ENCODE measurements at places on chromosomes 6 and 20.

DNA sequence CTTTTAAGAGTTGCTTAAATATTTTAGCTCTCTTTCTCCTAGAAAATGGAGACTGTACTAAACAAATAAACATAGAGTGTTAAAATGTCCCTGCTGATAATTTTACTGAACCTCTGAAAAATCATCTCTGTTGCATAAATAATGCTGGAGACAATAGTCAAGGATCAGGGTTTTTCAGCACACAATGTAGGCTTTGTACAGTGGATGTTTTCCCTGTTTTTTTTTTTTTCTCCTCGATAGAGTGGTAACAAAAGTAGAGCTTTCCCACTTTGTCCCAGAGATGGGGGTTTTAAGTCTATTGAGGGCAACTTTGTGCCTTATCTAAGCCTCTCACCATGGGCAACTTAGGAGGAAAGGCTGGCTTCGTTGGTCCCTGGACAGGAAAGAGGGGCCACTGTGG lies 222.6 kb upstream of the HDDC2 start:
- DNase-seq = no peak

- no peak for DNase-seq
These were observed 69.8 kb downstream of the MYB start for GRCh38 chr6:135250751-135251497.

DNA sequence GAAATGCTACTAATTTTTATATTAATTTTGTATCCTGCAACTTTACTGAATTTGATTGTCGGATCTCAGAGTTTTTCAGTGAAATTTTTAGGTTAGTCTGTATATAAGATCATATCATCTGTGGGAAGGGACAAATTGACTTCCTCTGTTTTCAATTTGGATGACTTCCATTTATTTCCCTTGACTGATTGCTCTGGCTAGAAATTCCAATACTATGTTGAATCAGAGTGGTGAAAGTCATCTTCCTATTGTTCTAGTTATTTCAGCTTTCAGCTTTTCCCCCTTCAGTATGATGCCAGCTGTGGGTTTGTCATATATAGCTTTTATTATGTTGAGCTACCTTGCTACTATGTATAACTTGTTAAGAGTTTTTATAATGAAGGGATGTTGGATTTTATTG lies 771.2 kb downstream of the KIF16B start:
- DNase-seq = no peak

- DNase-seq = no peak
These were observed 29.4 kb downstream of the LPA start for GRCh38 chr6:160634706-160635105.

- no peak for DNase-seq
These were observed 23.4 kb downstream of the TNFRSF21 start for GRCh38 chr6:47286301-47286700.

GRCh38 chr6:78580923-78581322 lies 286.4 kb upstream of the IRAK1BP1 start:
- DNase-seq = no peak

DNA sequence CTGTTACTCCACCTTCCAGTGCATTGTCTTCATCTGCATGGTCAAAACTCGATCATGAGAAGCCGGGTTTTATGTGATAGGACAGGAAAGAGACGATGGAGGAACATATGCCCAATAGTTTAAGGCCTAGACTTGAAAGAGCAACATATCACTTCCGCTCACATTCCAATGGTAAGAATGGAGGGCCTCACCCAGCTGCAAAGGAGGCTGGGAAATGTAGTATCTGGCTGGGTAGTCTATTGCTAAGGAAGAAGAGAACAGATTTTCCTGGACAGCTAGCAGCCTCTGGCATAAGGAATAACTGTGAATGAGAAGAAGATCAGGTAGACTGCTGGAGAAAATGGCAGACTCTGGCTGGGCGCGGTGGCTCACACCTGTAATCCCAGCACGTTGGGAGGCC lies 19.2 kb downstream of the FITM2 start:
- DNase-seq = no peak

DNA sequence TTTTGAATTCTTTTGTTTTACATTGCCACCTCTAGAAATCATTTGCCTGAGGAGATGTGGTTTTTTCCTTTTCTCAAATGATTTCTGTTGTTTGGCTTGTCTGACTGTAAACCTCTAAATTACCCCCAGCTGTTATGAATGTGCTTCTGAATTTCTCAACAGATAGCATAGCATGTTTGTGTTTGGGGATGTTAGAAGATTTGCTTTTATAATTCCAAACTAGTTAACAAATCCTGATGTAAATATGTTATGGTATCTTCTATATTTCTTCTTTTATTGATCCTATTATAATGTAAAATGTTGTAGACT lies 31.6 kb upstream of the EZR start:
- no peak for DNase-seq

DNA sequence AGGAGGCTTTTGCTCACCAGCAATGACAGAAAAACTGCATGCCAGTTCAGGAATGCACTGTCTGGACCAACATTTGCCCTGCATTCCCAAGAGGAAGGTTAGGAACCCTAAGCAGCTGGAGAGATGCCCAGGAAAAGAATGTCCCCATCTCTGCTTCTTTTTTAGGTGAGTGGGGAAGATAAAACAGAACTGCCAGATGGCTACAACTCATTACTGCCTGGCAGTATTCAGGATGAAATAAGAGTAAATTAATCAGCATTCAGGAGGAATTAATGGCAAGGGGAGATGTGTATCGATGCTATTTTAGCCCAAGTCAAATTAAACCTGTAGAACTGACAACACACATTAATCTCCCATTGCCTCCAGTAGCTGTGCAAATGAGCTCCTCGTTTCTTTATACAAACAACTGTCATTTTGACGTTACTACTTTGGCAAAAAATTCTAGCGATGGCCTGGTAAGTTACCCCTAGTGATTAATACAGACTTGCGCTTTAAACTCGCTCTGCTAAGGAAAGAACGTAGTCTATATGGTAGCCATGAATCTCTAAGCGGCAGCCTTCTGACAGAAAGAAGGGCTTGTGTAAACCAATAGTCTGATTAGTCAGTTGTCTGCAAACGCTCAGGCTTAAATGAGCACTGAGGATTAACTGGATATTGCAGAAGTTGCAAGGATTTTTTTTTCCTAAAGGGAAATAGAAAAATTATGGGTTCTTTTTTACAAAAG lies 16.7 kb upstream of the SMLR1 start:
- DNase-seq = peak; percentile 13

- DNase-seq = no peak
These were observed 2.8 kb downstream of the RAET1E start for GRCh38 chr6:149895048-149895590.

GRCh38 chr6:50966986-50967385 lies 148.3 kb downstream of the TFAP2B start:
- DNase-seq = no peak

GRCh38 chr6:35365594-35366203 lies 23.3 kb downstream of the PPARD start:
- DNase-seq = no peak

DNA sequence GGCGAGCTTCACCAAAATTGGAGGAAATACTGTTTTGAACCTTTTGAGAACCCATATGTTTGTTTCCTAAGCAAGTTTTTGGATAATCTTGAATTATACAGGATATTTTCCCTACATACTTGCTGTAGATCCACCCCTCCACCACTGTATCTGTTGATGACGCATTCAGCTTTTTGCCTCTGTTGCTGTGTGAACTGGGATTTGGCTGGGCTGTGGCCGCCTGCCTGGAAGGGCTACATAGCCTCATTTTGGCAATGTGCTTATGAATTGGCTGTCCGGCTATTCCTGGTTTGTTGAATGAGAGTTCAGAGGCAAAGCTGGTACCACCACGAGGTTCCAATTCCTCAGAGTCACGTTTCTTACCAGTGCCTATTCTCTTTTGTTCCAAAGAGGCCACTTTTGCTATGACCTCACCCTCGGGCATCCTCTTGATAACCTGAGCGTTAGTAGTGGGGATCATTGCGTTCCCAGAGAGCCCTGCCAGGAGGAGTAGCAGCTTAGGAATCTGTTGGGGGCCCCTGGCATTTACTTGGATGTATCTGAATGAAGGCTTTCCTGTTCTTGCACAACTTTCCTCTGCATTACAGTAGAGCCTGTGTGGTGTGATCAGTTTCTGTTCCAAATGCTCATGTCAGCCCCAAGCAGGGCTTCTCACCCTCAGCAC lies 6.4 kb downstream of the FAM83D start:
- DNase-seq = no peak

DNA sequence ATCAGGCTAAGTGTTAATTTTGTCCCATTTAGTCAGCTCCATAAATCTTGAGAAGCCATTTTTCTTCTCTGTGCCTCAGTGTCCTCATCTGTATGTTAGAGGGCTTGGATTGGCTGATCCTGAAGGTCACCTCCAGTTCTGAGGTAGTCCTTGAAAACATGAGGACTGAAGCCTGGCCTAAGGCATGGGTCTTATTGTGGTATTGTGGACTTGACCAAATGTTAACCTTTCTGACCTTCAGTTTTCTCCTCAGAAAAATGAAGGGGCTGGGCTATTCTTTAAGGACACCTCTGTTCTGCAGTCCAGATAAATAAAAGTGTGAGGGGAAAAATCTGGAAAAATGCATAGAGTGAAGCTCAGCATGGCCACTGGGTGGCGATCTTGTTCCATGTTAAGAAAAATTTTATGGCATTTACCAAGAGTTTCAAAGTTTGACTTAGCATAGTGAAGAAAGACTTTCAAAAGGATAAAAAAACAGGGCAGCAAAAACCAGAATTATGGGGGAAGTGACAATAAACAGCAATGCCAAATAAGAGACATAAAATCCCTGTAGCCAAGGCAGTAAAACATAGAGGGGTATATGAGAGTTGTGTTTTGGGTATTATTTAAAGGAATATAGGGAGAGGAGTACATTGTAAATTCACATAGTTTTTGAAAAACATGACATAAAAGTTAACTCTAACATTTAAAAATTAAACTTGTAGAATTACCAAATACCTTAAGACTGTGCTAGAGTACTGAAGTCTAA lies 13.2 kb upstream of the TFB1M start:
- DNase-seq = peak; percentile 69

DNA sequence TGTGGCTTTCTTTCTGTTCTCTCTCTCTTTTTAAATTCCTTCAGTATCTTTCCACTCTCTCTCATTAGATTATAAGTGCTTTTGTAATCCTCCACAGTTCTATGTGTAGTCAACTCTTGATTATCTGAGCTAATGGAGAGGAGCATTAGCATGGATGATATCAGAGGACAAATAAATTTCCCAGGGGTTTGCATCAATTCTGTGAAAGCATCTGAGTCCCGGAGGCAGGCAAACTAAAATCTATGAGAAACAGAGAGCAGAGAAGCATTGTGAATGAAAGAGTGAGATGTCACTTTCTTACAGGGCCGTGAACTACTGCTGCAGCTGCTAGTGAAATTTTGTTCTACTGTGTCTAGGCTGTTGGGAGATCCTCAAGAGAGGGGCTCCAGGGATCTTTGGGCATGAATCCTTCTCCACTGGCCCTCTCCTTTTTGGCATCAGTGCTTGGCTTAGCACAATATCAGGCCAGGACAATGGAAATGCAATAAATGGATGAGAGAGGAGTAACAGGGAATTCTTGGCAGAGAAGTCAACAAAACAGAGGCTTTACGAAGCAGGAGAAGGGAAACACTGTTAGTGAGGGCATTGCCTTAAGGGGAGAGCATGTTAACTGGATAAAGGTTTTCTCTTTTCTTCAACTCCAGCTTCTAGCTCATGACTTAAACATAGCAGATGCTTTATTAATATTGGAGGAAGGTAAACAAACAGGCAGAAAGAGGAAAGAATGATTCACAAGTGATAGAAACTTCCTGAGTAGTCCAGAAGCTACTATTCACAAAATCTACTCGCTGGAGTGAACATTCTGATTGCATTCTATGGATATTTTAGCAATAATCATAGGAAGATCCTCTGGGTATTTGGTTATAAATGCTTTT lies 847.0 kb upstream of the MAP3K7 start:
- DNase-seq = no peak

GRCh38 chr6:155174576-155175211 lies 89.1 kb upstream of the CLDN20 start:
- peak; percentile 87 for DNase-seq

DNA sequence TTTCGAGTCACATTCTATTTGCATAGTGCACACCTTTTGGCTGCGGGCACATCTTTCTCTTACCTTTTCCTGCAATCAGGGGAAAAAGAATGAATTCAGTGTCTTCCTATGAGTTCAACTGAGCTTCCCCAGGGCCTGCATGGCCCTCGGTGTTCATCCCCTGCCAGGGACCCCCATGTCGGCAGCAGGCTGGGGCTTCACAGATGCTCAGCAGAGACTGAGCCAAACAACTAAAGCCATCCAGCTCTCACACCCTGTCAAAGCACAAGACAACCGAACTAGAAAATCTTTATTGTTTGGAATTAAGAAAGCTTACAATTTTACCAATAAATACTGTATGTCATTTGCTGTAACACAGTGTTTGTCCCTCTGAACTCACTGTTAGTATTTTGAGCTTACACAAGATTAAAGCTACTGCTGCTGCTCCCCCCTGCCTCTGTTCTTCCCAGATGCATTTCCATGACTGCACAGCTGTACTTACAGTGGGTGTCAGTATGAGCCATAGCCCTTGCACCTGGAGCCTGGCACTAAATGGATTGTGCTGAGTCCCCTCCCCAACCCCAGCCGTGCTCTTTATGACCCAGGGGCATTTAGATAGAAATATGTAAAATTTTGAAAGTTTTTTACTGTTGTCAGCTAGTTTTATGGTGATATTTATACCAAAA lies 205.8 kb downstream of the TMEM242 start:
- DNase-seq = no peak
